Stimulated activated CD4-positive, alpha-beta T cell treated with anti-CD3 and anti-CD28 coated beads, Interleukin-4, amount 100 ng/mL, for 1 hour (primary cell): ENCODE measurements at places on chromosomes 1 and 21.

GRCh38 chr1:87794788-87795614 is 466.3 kb downstream of the LMO4 start:
- no peak for DNase-seq

- no peak for DNase-seq
These were observed 48.8 kb downstream of the GADD45A start for GRCh38 chr1:67733681-67734322.

- DNase-seq = no peak
These were observed 353.7 kb upstream of the GREM2 start for GRCh38 chr1:240965581-240966091.

GRCh38 chr21:41447356-41447755 is 21.3 kb downstream of the MX1 start:
- no peak for DNase-seq

- no peak for DNase-seq
These were observed 12.1 kb upstream of the SELENBP1 start for GRCh38 chr1:151384584-151384983.

DNA sequence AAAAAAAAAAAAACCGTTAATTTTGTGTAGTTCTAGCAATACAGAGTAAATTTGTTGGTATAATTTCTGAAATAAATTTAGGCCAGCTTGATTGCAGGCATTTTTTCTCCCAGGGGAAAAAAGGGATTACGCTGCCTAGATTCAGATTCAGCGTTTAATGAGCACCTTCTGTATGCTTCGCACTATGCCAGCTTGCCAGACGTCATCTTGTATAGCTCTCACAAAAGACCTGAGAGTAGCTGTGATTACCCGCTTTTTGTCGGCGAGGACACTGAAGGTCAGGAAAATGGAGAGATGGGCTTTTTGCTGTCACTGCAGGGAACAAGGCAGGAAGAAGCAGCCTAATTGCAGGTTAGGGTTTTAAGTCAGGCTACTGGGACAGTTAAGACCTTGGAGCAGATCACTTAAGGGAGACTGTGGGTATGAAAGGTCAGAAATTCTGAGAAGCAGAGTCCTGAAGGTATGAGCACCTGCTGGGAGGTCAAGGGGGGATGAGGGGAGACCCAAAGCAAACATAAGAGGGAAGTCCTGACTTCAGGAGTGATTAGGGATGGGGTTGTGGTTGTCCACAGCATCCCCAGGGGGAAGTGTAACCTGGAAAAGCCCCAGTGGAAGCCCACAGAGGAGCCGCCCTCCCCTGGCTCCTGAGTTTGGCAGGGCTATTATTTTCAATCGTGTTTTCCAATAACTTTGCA is 39.0 kb downstream of the TMCC2 start:
- DNase-seq = no peak
